ENCODE measurements at places on chromosomes 4 and X.

- DNase-seq = no peak
These were observed 219.7 kb downstream of the DCLK2 start for GRCh38 chr4:150297861-150298474.

DNA sequence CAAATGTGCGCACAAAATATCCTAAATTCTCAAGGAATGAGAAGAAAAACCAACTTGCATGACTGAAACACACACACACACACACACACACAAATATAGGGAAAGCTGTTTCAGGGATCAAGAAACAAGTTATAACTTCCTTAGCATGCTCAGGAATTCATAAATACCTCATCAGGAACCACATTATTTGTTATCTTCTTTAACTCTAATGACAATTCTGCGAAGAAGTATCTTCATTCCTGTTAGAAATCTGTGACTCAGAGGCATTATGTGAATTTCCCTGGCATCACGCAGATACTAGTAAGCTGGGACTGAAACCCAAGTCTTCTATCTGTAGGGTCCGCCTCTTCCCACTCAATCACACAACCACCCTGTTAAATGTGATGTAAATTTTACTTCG, 30.3 kb downstream of the TMPRSS11A start:
- no peak for DNase-seq

- no peak for DNase-seq
These were observed 79.2 kb upstream of the NHS start for GRCh38 chrX:17295791-17296190.

GRCh38 chrX:68180579-68180978, 252.7 kb downstream of the OPHN1 start:
- DNase-seq = no peak

DNA sequence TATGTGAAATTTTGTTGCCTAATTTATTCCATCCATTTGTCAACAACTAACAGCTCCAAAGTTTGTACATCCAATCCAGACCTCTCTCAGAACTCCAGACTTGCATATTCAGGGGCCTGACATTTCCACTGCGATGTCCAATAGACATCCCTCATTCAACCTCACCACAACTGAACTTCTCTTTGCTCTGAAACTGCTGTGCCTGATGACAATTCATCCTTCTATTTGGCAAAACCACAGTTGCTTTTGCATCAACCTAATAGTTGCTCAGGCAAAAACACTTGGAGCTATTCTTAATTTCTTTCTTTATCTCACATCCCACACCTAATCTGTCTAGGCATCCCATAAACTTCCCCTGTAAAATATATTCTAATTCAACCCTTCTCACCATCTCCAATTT, 56.5 kb downstream of the ANTXR2 start:
- DNase-seq = no peak

GRCh38 chrX:150517303-150517910, 51.0 kb upstream of the MTM1 start:
- DNase-seq = no peak

DNA sequence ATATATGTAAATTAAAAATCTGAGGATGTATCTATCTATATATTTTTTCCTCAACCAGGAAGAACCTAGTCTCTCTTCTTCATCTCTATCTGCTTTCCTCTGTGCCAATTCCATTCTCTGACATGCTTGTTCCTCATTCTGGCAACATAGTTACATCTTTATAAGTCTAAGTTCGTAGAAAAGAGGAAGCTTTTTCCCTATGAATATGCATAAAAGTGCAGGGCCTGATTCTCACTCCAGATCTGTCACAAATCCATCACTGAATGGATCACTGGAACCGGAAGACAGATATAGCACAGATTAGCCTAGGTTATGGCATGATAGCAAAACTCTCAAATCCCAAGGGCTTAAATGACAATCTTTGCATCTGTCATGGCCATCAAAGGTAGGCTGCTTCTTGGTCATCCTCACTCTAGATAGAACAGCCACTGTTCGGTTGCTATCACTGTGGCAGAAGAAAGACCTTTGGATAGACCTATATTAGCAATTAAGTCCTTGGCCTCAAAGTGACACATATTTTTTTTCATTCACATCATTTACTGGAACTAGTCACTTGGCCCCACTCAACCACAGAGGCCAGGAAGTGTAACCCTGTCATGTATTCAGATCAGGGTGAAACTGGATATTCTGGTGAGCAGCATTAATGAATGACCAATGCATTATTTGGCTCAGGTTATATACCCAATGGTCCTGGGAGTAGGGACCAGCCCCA, 22.2 kb downstream of the DTHD1 start:
- no peak for DNase-seq

DNA sequence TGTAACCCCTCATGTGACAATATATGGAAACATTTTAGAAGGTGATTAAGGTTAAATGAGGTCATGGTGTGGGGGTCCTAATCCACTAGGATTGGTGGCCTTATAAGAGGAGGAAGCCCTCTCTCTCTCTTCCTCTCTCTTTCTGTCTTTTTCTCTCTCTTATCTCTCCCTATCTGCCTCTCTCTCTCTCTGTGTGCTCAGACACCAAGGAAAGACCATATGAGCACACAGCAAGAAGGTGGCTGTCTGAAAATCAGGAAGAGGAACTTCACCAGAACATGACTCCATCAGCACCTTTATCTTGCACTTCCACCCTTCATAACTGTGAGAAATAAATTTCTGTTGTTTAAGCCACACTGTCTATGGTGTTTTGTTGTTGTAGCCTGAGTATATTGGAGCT, 1472.2 kb downstream of the PCDH7 start:
- DNase-seq = no peak

DNA sequence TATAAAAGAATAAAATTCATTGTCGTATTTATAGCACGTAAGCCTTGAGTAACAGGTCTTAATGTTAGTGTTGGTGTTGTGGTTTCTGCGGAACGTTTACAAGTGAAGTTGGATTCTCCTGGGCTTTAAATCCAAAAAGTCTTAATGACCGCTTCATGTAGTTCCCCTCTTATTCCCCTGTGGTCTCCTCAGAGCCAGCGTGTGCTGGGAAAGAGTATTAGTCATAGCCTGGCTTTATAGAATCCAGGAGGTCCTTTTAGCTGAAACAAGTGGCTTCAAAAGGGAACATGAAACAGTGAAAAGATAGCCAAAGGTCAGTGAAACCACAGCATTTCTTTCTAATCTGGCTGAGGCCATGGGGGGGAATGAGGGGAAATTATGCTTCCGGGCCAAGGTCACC, 79.1 kb downstream of the CLCN4 start:
- DNase-seq = no peak

DNA sequence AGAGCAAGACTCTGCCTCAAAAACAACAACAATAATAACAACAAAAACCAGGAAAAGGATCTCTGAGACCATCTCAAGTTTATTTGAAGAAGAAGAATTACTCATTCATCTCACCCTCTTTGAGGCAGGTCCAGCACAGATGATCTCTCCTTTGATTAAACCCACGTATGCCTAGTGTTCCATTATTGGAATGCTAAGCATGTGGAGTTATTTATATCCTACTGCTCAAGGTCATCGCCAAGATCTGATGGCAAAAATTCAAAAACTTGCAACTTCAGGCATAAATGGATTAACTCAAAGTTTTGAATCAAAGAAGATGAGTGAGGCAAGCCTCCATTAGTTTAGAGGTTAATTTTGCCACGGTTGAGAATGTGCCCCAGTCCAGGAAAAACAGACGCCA, 184.2 kb downstream of the DHRSX start:
- DNase-seq = no peak

- no peak for DNase-seq
These were observed 957 bp downstream of the PPP2R2C start for GRCh38 chr4:6471307-6472007.

DNA sequence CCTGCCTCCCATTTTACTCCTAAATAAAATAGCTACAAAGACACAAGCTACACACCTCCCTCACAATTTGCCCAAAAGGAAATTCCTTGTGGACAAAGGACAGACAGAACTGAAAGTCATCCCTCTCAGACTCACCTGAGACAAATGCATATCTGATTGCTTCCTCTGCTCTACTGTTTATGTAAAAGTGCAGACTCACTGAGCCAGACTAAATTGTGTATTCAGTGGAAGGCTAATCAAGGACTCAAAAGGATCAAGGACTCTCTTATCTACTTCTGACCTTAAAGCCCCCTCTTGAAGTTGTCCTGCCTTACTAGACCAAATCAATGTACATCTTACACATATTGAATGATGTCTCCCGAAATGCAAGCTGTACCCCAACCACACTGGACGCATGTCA, 3.9 kb downstream of the PDCL2 start:
- DNase-seq = no peak

GRCh38 chrX:136228839-136229207, 22.4 kb downstream of the MAP7D3 start:
- no peak for DNase-seq

- no peak for DNase-seq
These were observed 37.2 kb upstream of the HGFAC start for GRCh38 chr4:3404546-3404945.

- no peak for DNase-seq
These were observed 173.8 kb downstream of the CAMK2D start for GRCh38 chr4:113587640-113588275.

Data from activated CD4-positive, CD25-positive, alpha-beta regulatory T cell treated with anti-CD3 and anti-CD28 coated beads, Interleukin-2, amount 50 U/mL, for 16 hours (primary cell).